Activated naive CD4-positive, alpha-beta T cell treated with anti-CD3 and anti-CD28 coated beads for 36 hours (primary cell): ENCODE measurements at places on chromosomes 5 and 9. TPM values are rescaled to one million over a fixed set of nuclear protein-coding genes. Genes with fewer than 3 reads are reported as not detected.
A peak's percentile ranks its signal among the peaks of the same experiment; 100 is the strongest.

DNA sequence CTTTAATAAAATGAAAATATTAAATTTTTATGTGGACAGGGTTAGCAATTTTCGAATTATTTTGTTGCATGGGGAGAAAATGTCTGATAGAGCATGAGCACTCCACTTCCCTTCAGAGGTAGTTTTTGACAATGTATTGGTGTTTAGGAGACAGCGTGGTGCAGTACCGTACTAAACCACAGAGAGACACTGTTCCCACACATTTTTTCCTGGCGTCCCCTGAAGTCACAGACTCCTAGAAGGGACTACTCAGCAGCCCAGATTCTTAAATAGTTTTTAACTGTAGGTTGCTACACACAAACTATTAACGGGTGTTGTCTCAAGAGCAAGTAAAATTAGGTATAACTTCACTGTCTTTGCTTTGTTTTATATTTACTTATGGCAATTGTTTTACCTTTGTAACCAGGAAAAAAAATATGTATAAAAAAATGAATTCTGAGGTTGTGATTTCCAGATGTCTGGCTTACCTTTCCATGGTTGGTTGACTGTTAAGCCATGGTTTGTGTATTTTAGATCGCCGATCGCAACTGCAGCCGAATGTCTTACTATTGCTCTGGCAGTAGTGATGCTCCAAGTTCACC lies 171.2 kb downstream of the DOCK8 start:
- DNase-seq = peak; percentile 64

DNA sequence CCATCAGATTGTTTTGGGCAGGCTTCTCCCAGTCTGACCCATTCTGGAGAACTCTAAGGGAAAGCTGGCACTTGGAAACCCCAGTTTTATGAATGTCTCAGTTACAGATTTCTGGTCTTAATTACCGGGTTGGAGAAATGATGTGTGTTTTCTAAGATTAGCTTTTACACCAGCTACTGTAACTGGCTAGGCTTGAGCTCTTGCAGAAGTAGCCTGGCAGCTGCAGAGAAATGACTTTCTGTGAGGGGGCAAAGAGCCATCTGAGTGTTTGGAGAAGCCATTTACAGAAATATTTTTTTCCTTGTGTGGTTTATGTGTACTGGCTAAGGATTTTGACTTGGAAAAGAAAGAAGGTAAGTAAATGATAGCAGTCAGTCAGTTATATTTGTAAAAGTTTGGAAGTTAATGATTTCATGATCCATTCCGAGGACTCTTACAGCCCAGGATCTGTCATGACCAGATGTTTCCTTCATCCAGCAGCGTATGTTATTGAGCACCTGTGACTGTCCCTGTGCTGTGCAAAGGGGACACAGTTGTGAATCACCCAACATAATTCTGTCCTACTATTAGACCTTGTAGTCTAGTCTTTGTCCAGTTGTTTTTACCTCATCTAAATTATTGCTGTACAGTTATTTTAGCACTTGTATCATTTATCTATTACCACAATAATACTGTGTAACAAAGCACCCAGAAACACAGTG lies 53.7 kb upstream of the GDNF start:
- no peak for DNase-seq

DNA sequence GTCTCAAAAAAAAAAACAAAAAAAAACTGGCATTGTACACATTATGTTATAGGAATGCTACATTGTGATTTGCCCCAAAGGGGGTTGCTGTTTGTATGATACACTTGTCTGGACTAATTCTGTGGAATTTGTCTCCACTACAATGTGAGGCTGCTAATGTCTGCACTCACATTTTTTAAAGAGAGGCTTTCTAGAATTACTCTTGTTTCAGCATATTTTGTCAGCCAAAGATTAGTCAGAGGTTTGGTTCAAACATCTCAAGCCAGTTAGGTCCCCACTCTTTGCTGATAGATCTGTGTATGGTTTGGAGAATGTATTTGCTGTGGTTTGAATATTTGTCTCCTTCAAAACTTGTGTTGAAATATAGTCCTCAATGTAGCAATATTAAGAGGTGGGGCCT lies 59.3 kb upstream of the ZNF169 start:
- no peak for DNase-seq

GRCh38 chr5:110702300-110702699 lies 24.2 kb downstream of the TMEM232 start:
- DNase-seq = no peak

DNA sequence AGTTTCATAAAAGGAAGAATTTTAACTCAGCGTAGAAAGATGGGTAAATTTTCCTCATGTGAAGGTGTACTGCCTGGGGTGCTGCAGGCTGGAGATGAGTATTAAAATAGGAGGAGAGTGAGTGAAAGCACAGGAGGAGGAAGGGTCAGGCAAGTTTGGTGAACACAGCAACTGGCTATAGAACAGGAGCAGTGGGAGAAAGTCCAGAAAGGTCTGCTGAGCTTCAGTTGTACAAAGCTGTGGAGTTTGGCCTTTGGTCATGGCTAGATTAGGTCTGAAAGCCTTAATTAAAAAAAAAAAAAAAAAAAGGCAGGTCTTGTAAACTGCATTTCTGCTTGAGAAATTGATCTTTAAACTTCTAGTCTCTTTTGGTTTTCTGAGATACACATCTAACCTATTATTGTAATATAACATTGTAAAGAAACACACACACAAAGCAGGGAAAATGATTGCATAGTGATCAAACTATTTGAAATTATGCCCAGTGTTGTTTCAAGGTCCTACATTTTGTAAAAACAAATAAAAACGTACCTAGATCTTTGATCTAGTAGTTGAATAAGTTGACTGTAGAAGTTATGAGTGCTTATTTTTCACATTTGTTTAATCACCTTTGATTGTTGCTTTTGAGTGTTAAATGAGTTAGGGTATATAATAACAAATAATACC lies 43.6 kb downstream of the MAP3K1 start:
- DNase-seq = no peak

DNA sequence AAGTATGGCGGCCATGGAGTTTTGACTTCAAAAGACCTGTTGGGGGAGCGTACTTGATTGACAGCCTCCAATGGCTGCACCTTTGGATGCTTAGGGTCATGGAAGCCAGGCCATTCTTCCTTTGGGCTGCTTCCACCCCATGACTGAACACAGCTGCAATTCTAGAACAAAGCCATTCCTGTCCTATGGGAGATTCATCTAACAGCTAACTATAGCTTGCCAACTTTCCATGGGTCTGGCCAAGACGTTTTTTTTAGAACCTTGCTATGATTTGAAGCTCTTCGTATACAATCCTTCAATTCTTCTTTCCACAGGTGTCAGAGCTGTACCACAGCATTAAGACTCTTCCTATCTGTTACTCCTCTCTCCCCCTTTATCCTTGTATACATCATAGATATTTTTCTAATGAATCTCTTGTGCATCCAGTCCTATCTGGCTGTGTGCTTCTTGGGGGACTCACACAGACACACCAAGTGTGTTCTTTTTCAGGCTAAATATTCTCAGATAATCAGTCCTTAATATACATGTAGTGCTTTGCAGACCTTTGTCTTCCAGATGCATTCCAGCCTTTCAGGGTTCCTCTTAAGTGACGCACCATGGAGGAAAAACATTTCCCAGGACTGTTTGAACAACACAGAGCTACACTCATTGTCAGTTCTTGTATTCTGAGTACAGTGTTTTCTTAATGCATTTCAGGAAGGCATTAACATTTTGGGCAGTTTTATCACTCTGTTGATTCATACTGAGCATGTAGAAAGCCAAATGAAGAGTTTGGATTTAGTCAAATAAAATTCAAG lies 198.9 kb downstream of the TAF11L14 start:
- DNase-seq = no peak

DNA sequence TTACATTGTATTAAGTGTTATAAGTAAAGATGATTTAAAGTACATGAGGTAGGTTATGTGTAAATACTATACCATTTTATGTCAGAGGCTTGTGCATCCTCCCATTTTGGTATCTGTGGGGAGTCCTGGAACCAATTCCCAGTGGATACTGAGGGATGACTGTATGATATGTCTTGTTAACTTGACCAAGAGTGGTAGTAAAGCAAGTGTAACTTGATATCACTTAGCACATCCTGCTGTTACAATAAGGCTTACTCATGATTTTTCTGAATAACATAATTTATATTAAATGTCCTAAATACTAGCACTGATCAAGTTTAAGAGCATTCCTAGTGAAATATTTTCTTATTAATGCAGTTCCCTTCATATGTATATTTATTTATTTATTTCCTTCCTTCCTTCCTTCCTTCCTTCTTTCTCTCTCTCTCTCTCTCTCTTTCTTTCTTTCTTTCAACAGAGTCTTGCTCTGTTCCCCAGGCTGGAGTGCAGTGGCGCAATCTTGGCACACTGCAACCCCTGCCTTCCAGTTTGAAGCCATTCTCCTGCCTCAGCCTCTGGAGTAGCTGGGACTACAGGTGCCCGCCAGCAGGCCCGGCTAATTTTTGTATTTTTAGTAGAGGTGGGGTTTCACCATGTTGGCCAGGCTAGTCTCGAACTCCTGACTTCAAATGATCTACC lies 7.5 kb downstream of the NDFIP1 start:
- no peak for DNase-seq

DNA sequence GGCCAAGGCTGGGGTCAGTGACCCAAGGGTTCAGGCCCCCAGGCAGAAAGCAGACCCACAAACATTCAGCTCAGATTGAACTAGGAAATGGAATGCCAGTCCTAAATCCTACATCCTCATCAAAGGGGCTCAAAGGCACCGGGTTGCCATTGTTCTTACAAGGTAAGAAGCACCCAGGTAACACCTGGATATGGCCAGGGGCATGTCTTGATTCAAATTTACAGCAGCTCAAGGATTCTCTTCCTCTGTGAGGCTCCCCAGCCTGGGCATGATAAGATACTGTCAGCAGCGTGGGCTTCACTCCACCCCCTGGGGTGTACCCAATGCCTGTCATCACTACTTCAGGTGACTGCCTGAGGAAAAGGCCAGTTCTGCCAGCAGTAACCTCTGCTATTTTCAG lies 92.1 kb upstream of the FSTL4 start:
- DNase-seq = no peak

LAMC3 gene
- total RNA-seq = 0.69 TPM

DBH gene
- not detected for total RNA-seq

LCN2 gene
- total RNA-seq = not detected

DNA sequence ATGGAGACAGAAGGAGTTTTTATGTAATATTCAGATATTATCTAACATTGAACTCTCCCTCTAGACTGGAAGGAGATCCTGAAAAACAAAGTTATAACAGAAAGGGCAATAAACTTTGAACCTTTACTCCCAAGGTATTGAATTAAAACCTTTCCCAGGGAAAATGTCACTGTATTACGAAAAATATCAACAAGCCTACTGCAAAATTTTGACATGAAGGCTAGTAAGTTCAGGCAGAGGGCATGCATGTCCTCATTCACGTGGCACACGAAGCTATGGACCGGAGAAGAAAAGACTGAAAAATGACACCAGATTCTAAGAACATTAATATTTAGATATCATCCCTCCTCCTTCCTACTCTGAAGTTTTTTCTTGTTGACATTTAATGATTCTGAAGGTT lies 638.8 kb downstream of the LRRC70 start:
- DNase-seq = no peak

DNA sequence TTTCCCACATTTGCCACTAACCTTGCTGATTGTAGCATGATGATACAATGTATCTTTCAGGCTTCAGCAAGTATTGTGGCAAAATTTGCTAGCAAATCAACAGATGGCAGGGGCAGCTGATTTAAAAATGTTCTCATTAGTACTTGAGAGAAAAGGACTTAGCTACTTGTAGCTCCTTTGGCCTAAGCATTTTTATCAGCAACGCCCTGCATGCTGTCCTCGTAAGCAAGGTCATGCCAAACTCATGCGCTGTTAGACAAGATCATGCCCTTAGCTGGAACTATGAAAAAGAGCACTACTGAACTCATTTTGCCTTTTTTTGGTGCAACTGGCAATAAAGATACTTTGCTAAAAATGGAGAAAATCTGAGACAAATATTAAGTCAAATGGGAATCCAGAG lies 197.1 kb downstream of the ICE1 start:
- DNase-seq = no peak

ENHO gene
- total RNA-seq = 0.19 TPM

- no peak for DNase-seq
Observed at GRCh38 chr5:54845567-54845941, 139.8 kb downstream of the ESM1 start.

DNA sequence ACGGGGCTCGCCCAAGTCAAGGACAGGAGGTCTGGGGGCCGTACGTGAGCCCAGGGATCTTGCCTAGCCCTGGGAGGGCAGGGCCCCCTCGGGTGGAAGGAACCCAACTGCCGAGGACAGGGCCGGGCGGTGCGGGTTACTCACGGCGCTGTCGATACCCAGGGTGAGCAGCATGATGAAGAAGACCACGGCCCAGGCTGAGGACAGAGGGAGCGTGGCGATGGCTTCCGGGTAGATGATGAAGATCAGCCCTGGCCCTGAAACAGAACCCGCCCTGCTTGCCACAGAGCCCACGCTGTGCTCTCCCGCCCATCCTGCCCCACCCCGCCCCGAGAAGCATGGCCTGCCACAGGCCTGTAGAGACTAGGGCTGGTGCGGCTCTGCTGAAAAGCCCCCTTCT lies 34.1 kb downstream of the SLC6A3 start:
- DNase-seq = no peak
